ENCODE measurements at places on chromosomes 6 and 20. TPM values are rescaled to one million over a fixed set of nuclear protein-coding genes. Genes with fewer than 3 reads are reported as not detected.

The RAET1L gene
- 0.58 TPM for total RNA-seq

The MED20 gene
- 13.6 TPM for total RNA-seq

The REM1 gene
- total RNA-seq = not detected

The GHRH gene
- total RNA-seq = not detected

The FILIP1 gene
- 0.28 TPM for total RNA-seq

The BTN1A1 gene
- not detected for total RNA-seq

The SEMG1 gene
- total RNA-seq = not detected

The ZNF391 gene
- total RNA-seq = 0.20 TPM

The RIN2 gene
- 40.3 TPM for total RNA-seq

The WDR27 gene
- 13.2 TPM for total RNA-seq

The BPIFA1 gene
- total RNA-seq = not detected

The NEURL2 gene
- 1.2 TPM for total RNA-seq

The PGM3 gene
- 29.0 TPM for total RNA-seq

The SLC22A23 gene
- total RNA-seq = 10.4 TPM

The DACT2 gene
- 0.40 TPM for total RNA-seq

The DEFB132 gene
- not detected for total RNA-seq

The PTCRA gene
- total RNA-seq = not detected

The BACH2 gene
- 0.30 TPM for total RNA-seq

The NR2E1 gene
- total RNA-seq = not detected

The RSPO3 gene
- total RNA-seq = 116 TPM

The HLA-DQA1 gene
- not detected for total RNA-seq

The HCRTR2 gene
- not detected for total RNA-seq

The MRPS10 gene
- total RNA-seq = 45.3 TPM

The REPS1 gene
- total RNA-seq = 21.7 TPM
